Stimulated activated CD8-positive, alpha-beta memory T cell treated with anti-CD3 and anti-CD28 coated beads, Interleukin-7, amount 100 ng/mL, for 1 hour (primary cell): ENCODE measurements at places on chromosomes 1 and 21.

- no peak for DNase-seq
Measured at GRCh38 chr1:184146202-184146601, 94.7 kb downstream of the TSEN15 start.

- DNase-seq = no peak
Measured at GRCh38 chr1:9615316-9616063, 26.8 kb downstream of the TMEM201 start.

DNA sequence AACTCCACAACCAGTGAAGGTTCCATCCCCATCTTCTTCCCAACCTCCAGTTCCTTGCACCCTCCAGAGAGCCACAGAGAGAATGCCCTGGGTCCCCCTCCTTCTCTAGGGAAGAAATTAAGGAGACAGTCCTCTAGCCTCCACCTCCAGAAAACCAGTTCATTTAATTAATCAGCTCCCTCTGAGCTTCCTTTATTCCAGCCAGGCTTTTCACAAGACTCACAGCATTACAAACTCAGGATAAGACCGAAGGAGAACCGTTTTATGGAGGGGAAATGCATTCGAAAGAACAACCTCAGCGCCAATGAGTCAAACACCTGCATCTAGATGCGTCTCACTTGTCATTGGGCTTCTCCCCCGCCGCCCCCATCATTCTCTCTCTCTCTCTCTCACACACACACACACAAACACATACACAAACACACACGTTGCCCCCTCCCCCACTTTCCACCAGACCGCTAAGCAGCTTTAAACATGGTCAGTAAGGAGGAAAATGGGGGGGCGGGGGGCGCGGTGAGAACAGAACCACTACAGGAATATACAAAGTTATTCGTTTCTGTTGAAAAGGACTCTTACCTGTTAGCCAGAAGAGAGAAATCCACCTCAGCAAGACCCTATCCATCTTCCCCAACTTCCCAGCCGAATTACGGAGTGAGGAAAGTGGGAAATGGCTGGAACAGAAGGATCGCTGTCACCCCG, 544 bp downstream of the ILDR2 start:
- no peak for DNase-seq

DNA sequence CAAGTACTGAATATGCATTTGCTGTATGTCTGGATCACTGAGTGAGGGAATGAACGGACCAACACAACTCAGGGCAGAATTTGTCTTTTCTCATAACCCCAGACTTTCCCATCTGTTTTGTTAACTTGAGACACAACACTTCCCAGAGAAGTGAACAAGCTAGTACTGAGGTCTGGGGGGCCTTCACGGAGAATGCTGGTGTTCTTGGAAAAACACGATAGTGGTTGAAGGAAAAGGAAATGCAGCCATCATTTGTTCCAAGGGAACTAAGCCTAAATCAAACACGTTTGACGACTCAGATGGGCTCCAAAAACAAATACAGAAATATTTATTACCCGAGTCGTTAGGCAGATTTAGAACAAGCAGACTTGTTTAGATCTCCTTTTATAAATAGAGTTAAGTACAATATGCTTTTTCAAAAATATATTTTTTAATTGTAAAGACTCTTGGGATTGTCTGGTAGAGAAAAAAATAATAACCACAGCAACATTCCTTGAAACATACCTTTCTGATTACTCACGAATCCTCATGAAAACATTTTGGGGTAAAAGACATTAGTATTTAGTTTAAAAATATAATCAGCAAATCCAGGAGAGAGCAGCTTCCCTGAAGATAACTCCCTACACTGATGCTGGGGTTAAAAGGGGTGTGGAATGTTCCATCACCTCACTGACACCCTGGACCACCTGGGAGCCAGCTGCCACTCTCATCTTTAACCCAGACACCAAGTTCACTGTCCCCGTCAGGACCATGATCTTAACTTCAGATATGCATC, 427.7 kb upstream of the RUNX1 start:
- no peak for DNase-seq

DNA sequence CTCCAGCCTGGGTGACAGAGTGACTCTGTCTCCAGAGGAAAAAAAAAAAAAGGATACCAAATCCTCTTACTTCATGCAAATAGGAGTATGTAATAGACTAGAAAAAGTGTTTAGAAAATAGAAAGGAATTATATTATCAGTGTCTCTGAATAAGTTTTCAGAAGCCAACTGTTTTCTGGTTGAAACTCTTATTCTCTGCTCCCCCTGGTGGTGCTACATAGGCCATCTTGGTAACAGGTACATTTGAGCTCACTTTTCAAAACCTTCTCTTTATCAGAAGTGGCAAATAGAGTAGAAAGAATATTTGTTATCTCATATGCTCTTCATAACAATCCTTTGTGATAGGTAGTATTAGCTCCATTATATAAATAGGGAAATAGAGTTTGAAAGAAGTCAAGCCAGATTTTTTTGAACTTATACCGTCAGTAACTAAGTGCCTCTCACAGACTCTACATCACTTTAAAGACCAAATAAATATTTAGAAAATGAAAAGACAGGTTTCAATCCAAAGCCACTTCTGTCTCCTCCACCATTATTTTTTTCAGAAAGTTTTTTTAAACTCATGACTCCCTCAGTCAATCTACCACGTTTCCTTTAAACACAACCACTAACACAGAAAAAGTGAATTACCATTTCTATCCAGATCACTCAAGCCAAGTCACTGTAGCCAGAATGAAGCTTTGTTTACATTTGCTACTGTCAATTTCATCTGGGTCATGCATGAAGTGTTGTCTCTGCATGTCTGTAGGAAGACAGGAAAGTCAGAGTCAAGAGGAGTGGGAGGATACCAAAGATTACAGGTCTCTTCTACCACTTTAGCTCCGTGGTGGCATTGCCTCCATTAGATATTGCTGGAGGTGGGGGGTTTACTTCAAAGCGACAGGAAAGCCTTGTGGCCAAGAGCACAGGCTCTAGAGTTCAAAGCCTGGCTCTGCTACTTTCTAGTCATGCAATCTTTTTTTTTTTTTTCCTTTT, 45.6 kb downstream of the IL23R start:
- no peak for DNase-seq

DNA sequence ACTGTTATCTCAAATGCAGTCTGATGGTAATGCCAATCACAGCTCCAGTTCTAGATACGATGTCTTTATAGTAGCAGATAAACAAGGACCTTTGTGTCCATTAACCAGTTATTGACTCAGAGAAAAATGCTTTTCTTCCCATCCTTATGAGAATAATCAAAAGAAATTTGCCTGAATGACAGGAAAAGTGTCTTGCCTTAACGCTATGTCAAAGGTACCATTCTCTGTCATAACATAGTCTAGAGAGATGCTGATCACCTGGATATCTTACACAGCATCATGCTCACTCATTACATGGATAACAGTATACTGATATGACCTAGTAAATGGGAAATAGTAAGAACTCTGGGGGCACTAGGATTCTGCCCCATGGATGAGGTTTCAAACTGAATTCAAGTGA, 151.7 kb upstream of the NEGR1 start:
- no peak for DNase-seq

DNA sequence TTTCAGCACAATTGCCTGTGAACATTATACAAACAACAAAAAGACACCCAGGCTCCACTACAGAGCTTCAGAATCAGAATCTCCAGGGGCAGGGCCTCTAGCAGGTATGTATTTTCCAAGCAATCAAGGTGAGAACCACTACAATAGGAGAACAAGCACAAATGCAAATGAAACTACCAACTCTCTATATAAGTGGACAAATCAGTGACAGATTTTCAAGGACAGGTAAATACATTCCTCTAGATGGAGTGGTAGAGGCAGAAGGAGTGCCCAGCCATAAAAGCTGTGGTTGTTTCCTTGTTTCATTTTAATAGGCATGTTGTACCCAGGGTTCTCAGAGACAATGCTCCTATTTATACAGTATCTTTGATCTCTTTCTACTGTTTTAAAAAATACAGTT, 20.1 kb upstream of the CCDC17 start:
- DNase-seq = no peak

- no peak for DNase-seq
Measured at GRCh38 chr1:239389703-239390102, 3.3 kb downstream of the CHRM3 start.

- no peak for DNase-seq
Measured at GRCh38 chr1:36093226-36093625, 4.5 kb downstream of the ADPRS start.

GRCh38 chr1:16112596-16113555, 39.4 kb upstream of the FAM131C start:
- no peak for DNase-seq

DNA sequence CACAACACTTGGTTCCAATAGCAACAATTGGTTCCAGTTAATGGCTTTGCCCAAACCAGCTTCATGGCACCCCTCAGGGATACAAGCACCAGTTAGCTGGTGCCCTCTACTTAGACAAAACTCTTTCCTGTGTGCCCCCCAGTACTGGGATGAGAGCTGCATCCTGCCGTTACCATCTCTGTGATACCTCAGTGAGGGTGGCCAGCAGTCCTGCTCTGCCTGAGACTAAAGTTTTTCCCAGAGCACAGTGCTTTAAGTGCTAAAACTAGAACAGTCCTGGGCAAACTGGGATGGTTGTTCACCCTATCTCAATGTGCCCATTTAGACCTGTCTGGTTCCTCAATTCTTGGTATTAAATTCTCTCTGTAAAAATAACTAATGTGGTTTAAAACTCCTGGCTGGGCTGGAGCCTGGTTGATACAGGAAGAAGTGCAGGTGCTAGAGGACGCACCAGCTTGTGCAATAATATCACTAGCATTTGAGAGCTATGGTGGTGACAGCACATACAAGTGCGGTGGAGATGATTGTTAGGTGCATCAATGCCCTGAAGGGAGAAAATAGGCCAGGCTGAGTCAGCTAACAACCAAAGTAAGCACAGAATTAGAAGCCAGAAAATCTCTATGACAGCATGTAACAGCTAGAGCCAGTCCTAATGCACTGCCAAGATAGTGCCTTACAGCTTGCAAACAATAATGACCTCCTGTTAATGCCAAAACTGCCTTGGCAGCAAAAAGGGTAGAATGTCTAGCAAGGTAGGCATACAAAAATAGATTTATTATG, 179.8 kb upstream of the GALNT2 start:
- no peak for DNase-seq

DNA sequence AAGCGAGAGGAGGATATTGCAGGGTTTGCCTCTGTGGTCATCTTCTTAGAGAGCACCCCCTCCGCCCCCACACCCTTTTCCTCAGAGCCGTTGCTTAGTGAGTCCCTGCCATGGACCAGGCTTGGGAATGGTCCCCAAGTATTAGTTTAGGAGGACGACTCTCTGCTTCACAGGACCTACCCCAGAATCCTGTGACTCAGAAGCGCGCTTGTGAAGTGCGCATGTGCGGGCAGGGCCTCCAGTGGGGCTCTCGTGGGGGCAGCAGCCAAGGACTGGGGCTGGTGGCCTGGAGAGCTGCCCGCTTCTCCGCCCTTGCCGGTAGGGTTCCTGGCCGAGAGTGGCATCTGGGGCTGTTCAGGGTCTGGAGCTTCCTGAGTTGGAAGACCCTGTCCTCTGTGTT, 37.3 kb upstream of the HMGN1 start:
- DNase-seq = no peak

GRCh38 chr1:42176902-42177519, 12.5 kb upstream of the GUCA2A start:
- DNase-seq = no peak

DNA sequence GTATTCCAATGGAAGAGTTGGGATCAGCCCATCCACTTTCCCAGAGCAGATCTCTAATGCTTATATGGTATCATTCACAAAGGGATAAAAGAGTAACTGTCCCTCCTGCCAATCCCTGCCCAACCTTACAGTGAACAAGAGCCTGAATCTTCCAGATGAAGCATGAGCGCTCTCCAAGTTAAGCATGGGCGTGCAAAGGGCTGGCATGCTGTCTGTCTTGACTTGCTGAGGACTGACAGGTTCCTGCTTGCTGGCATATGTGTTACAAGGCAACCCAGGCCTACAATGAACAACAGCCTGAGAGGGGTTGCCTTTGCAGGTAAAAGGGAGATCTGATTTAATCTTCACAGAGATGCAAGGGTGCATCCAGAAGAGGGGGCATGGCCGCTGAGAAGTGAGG, 155.6 kb upstream of the SOD1 start:
- DNase-seq = no peak

DNA sequence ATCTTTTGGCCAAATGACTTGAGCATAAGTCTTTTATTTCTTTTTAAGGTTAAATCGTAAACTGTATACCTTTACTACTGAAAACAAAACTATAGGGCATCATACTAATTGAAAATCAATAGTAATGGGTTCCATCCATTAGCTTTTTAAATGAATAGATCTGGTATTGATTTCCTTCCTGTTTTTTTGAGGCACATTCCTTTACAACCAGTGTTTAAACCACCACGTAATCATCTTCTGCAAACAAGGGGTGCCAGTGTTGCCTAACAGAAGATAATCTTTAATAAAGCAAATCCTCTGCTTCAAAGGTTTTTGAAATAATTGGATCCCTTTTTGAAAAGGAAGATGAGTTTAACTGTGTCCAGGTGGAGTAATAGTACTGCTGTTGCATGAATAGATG, 48.7 kb upstream of the ANGPTL1 start:
- DNase-seq = no peak

DNA sequence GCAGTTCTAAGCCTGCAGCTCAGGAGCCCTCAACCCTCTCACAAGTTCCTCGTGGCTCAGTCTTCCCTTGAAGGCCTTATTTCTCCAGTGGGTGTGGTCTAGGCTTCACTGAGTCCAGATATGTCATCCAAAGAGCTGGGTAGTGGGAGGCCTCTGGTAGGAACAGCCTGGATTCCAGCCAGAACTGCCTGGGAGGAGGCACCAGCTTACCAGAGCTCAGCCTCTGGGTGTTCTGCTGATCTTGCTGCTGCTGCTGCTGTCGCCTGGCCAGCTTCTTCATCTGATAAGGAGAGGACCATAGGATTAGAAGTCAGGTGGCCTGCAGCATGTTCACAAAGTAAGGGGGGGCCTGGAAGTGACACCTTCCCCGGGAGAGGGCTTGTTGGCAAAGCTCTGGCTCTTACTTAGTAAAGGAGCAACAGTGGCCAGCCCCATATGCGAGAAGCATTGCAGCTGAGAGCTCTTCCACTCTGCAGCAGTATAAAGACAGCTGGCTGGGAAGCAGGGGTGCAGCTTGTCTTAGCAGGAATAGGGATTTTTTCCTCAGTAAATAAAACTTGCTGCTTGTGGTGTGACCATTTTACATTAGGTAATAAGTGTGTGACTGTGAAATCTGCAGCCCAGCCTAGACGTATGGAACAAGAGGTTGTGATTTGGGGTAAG, 148.5 kb downstream of the LMX1A start:
- DNase-seq = no peak

DNA sequence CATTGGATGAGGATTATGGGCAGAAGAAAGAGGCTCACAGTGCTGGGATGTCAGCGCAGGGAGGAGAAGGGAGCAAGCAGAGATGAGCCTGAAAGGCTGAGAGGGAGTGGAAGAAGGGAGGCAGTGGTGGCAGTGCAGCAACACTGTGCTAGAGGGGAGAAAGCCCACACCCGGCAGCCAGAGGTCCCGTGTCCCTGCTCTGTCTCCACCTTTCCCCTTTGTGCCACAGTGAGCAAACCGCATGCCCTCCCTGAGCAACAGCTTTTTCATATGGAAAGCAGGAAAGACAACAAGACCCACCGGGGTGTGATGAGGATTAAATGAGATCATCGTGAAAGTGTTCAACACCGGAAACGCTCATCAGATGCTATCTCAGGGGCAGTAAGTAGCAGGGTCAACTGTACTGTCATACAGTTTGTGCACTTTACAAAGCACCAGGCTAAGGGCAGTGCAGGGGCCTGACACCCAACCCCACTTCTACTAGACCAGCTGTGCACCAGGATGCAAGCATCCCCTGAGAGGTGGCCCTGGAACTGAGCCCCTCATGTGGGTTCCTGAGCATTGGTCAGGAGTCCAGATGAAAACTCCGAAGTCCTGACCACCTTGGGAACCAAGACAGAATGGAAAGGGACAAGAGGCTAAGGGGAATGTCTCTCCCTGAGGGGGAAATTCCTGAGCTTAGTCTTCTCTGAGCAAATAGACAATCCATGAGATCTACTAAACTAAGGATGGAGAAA, 9.1 kb downstream of the NHLH1 start:
- DNase-seq = no peak
